ENCODE measurements at places on chromosomes 6 and 20. TPM values are rescaled to one million over a fixed set of nuclear protein-coding genes. Genes with fewer than 3 reads are reported as not detected.

DNA sequence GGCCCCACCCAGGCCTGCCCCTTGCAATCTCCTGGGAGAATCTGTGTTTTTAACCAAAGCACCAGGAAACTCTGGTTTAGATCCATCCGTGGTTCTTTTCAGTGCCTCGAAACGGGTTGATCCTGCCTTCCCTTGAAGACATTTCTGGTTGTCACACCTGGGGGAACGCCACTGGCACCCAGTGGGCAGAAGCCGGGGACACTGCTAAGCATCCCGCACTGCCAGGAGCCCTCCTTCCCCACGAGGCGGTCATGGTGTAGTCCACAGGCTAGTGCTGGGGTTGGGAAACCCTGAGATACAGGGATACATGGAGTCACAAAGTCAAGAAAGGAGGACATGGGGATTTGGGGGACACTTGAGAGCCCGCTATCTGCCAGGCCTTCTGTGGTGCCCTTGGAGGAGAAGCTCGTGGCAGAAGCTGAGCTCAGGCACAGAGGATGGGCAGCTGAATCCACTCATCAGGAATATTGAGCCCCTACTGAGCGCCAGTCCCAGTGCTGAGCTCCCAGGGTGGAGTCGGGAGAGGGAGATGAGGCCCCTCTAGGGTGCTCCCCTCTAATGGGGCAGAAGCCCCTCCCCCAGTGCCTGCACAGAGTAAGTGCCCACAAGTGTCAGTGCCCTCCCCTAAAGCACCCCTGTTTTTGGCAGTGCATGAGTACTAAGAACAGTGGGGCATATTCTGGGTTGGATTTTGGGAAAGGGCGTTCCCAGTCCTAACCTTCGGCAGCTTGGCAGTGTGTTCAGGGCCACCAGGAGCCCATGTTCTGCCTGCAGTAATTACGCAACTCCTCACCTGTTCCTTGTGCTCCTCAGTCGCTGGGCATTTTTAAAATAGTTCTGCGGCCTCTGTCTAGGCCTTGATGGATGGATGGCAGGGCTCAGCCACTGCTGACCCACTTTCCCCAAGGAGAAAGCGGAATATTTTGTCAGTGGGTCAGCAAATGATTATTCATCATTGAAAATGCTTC, 25.6 kb upstream of the PHACTR3 start:
- no peak overlapping the region for H3K4me3 ChIP-seq
- no peaks in the 10 kb centered on the region for H3K4me1 ChIP-seq
- DNase-seq: no peak
- H3K27me3 ChIP-seq: peaks cover 39% of the 10 kb centered on the region
- no peaks in the 10 kb centered on the region for H3K36me3 ChIP-seq

- H3K36me3 ChIP-seq: no peaks in the 10 kb centered on the region
- no peak for DNase-seq
- no peaks in the 10 kb centered on the region for H3K27me3 ChIP-seq
- no peak overlapping the region for H3K27ac ChIP-seq
Measured at GRCh38 chr20:51335329-51335841, 207.1 kb downstream of the NFATC2 start.

GRCh38 chr6:129469070-129469662, 240.8 kb downstream of the ARHGAP18 start:
- no peak overlapping the region for H3K27ac ChIP-seq
- peaks cover 23% of the 10 kb centered on the region for H3K27me3 ChIP-seq
- DNase-seq: no peak
- H3K36me3 ChIP-seq: no peaks in the 10 kb centered on the region
- H3K4me1 ChIP-seq: no peaks in the 10 kb centered on the region

DNA sequence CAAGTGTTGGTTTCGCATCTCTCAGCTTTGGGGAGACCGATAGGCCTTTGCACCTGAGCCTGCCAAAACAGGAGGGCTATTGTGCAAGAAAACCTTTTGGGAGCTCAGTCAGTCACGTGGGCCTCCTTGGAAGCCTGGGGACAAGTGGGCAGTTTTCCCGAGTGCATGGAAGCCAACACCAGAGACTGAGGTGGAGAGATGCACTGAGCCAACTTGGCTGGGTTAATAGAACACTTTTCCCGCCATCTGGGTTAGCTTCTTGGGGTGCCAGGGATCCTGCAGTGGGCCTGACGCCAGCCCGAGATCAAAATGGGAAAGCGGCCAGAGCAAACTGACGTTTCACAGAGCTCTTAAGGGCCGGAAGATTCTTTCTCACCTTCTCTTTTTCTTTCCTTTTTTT, 2.8 kb upstream of the OOEP start:
- no peak overlapping the region for H3K4me3 ChIP-seq
- no peaks in the 10 kb centered on the region for H3K27me3 ChIP-seq
- no peak overlapping the region for H3K27ac ChIP-seq
- no peaks in the 10 kb centered on the region for H3K36me3 ChIP-seq
- no peak for DNase-seq

- peaks cover 2% of the 10 kb centered on the region for H3K27me3 ChIP-seq
- no peak overlapping the region for H3K4me3 ChIP-seq
- no peaks in the 10 kb centered on the region for H3K36me3 ChIP-seq
- H3K4me1 ChIP-seq: no peaks in the 10 kb centered on the region
- no peak overlapping the region for H3K27ac ChIP-seq
Measured at GRCh38 chr20:63343460-63344445, 17.4 kb downstream of the CHRNA4 start.

- no peak overlapping the region for H3K27ac ChIP-seq
- no peaks in the 10 kb centered on the region for H3K27me3 ChIP-seq
- no peak for DNase-seq
- H3K4me1 ChIP-seq: no peaks in the 10 kb centered on the region
- H3K4me3 ChIP-seq: no peak overlapping the region
Measured at GRCh38 chr6:95959261-95959660, 56.5 kb upstream of the FUT9 start.

DNA sequence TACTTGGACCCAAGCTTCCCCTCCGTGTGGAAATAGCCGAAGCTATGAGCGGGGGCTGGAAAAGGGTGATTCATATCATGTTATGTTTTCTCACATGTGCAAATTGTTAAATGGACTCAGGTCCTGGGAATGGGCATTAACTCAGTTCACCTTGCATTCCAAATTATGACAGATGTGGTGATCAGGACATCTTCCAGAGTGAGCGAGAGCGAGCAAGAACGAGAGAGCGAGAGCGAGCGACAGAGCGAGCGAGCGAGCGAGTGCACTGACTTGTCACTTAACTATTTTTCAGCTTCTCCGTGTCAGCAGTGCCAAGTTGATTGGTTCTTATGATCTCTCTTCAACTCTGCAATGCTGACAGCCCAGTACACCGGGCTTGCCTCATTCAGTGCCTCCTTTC, 437.4 kb upstream of the NRSN1 start:
- no peak overlapping the region for H3K27ac ChIP-seq
- no peaks in the 10 kb centered on the region for H3K27me3 ChIP-seq
- no peaks in the 10 kb centered on the region for H3K4me1 ChIP-seq
- no peak for DNase-seq

GRCh38 chr6:112846681-112847080, 499.6 kb downstream of the RFPL4B start:
- H3K27me3 ChIP-seq: no peaks in the 10 kb centered on the region
- H3K4me1 ChIP-seq: peaks cover 4% of the 10 kb centered on the region
- H3K36me3 ChIP-seq: no peaks in the 10 kb centered on the region
- no peak overlapping the region for H3K4me3 ChIP-seq
- no peak overlapping the region for H3K27ac ChIP-seq

- H3K27ac ChIP-seq: peak overlapping the region; percentile 26
- H3K4me1 ChIP-seq: peaks cover 51% of the 10 kb centered on the region
- H3K4me3 ChIP-seq: no peak overlapping the region
- H3K36me3 ChIP-seq: no peaks in the 10 kb centered on the region
- H3K27me3 ChIP-seq: peaks cover 4% of the 10 kb centered on the region
Measured at GRCh38 chr6:43702534-43703440, 15.2 kb upstream of the MRPS18A start.

GRCh38 chr20:23127506-23128279, 41.6 kb upstream of the CD93 start:
- peaks cover 12% of the 10 kb centered on the region for H3K27me3 ChIP-seq
- no peaks in the 10 kb centered on the region for H3K36me3 ChIP-seq
- H3K27ac ChIP-seq: no peak overlapping the region
- no peak overlapping the region for H3K4me3 ChIP-seq
- no peak for DNase-seq
- H3K4me1 ChIP-seq: no peaks in the 10 kb centered on the region

DNA sequence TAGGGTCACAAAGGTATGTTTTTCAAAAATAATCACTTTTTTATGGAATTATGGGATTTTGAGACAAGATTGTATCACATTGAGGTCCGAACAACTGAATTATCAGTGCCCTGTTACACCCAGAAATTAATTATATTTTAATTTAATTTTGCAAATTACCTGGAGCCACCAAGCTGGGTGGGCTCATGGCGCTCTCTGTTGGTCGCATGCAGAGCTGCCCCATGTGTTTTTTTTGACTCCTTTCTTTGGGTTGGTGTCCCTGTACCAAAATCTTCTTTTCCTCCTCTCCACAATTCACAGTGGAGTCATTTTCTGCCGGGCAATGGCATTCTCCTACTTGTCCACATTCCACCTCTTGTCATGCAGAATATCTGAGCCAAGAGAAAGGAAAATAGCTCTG, 38.9 kb upstream of the FRMD1 start:
- no peak for DNase-seq
- no peak overlapping the region for H3K27ac ChIP-seq
- no peaks in the 10 kb centered on the region for H3K4me1 ChIP-seq
- H3K36me3 ChIP-seq: no peaks in the 10 kb centered on the region
- H3K4me3 ChIP-seq: no peak overlapping the region

DNA sequence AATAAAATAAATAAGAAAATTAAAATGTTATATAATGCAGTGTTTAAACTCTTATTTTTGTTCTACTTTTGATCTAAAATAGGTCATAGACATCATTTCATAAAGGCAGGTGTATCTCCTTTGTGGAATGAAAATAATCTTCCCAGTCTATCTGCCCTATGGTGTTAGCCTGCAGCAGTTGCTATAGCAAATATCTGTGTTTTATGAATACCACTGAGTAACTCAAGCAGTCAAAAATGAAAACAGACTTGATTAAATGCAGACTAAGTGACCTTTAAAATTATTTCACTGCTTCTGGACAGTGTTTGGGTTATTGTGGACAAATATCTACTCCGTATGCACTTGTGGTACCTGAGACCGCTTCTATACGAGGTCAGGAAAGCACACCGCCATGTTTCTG, 11.8 kb downstream of the HTR1B start:
- H3K36me3 ChIP-seq: no peaks in the 10 kb centered on the region
- H3K27ac ChIP-seq: no peak overlapping the region
- DNase-seq: no peak
- no peaks in the 10 kb centered on the region for H3K27me3 ChIP-seq

DNA sequence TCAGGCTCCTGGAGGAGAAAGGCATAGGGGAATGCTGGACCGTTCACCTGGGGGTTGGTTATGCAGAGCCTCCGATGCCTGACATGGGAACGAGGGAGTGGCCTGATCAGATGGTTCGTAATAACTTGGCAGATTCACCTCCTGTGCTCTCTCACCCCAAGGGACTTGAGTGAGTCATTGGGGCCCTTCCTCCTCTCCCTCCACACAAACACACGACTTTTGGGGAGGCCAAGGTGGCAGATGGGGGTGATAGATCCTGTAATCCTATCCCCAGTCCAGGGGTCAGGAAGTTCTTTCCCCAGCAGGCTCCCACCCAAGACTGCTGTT, 45.6 kb upstream of the ARFGEF2 start:
- H3K27me3 ChIP-seq: no peaks in the 10 kb centered on the region
- H3K27ac ChIP-seq: peak overlapping the region; percentile 36
- no peaks in the 10 kb centered on the region for H3K36me3 ChIP-seq

DNA sequence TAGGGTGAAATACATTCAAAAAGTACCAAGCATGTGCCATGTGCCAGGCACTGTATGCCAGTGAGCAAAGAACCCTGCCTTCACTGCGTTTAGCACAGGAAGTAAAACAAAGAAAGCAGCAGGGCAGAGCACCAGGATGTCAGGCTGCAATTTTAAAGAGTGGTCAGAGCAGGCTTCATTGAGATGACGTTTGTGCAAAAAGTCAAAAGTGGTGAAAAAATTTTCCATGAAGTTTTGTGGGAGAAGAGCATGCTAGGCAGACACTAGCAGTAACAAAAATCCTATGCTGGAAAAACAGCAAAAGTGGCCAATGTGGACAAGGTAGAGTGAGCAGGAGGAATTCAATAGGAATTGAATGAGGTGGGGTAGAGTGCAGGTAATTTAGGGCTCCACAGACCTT, 31.3 kb downstream of the AKIRIN2 start:
- no peak overlapping the region for H3K4me3 ChIP-seq
- peak overlapping the region; percentile 8 for H3K27ac ChIP-seq
- peaks cover 13% of the 10 kb centered on the region for H3K4me1 ChIP-seq

GRCh38 chr6:3722785-3723184, 28.7 kb downstream of the PXDC1 start:
- H3K27me3 ChIP-seq: no peaks in the 10 kb centered on the region
- H3K27ac ChIP-seq: no peak overlapping the region
- no peak overlapping the region for H3K4me3 ChIP-seq
- H3K4me1 ChIP-seq: no peaks in the 10 kb centered on the region
- DNase-seq: no peak

DNA sequence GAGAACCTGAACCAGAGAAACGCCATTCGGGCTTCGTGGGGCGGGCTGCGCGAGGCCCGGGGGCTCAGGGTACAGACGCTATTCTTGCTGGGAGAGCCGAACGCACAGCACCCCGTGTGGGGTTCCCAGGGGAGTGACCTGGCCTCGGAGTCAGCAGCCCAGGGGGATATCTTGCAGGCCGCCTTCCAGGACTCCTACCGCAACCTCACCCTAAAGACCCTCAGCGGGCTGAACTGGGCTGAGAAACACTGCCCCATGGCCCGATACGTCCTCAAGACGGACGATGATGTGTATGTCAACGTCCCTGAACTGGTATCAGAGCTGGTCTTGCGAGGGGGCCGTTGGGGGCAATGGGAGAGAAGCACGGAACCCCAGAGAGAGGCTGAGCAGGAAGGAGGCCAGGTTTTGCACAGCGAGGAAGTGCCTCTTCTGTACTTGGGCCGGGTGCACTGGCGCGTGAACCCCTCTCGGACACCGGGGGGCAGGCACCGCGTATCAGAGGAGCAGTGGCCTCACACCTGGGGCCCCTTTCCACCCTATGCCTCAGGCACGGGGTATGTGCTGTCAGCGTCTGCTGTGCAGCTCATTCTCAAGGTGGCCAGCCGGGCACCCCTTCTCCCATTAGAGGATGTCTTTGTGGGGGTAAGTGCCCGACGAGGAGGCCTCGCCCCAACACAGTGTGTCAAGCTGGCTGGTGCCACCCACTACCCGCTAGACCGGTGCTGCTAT, 904 bp downstream of the B3GALT4 start:
- peaks cover 56% of the 10 kb centered on the region for H3K4me1 ChIP-seq
- H3K4me3 ChIP-seq: peak overlapping the region; percentile 92
- DNase-seq: peak; percentile 39
- H3K27ac ChIP-seq: peak overlapping the region; percentile 93
- H3K27me3 ChIP-seq: no peaks in the 10 kb centered on the region

- peaks cover 62% of the 10 kb centered on the region for H3K36me3 ChIP-seq
- no peak overlapping the region for H3K4me3 ChIP-seq
- no peaks in the 10 kb centered on the region for H3K27me3 ChIP-seq
- peaks cover 20% of the 10 kb centered on the region for H3K4me1 ChIP-seq
- no peak overlapping the region for H3K27ac ChIP-seq
Measured at GRCh38 chr20:37759052-37759553, 65.3 kb downstream of the CTNNBL1 start.

- peaks cover 59% of the 10 kb centered on the region for H3K27me3 ChIP-seq
- no peak overlapping the region for H3K27ac ChIP-seq
- no peaks in the 10 kb centered on the region for H3K36me3 ChIP-seq
- no peak overlapping the region for H3K4me3 ChIP-seq
Measured at GRCh38 chr20:609371-609964, 641 bp downstream of the TCF15 start.

Gene GGTLC1
- not detected for total RNA-seq

Gene TBX18
- total RNA-seq: not detected

Gene GABRR1
- not detected for total RNA-seq

Gene EYA2
- total RNA-seq: 0.71 TPM

Gene IPCEF1
- total RNA-seq: 1.8 TPM

Gene SEMG1
- not detected for total RNA-seq

Gene CLVS2
- total RNA-seq: not detected

Gene PHACTR3
- total RNA-seq: not detected

Gene GDAP1L1
- not detected for total RNA-seq

Data from activated B cell treated with CpG ODN at 0.5 μM for 24 hours (primary cell).